ENCODE measurements at places on chromosomes 3 and 15. TPM values are rescaled to one million over a fixed set of nuclear protein-coding genes. Genes with fewer than 3 reads are reported as not detected.

DNA sequence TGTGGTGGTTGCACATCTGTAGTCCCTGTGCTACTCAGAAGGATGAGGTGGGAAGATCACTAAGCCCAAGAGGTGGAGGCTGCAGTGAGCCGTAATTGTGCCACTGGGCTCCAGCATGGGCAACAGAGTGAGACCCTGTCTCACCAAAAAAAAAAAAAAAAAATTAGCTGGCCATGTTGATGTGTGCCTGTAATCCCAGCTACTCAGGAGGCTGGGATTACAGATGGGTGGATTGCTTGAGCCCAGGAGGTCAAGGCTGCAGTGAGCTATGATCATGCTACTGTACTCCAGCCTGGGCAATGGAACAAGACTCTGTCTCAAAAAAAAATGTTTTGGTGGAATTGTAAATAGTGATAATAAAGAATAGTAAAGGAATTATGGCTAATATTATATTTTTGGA is 9.9 kb downstream of the ATRIP start:
- H3K27ac ChIP-seq: no peak overlapping the region
- H3K4me3 ChIP-seq: no peak overlapping the region
- H3K4me1 ChIP-seq: no peaks in the 10 kb centered on the region
- peaks cover 98% of the 10 kb centered on the region for H3K36me3 ChIP-seq
- DNase-seq: no peak

The ADAMTSL3 gene
- 30.0 TPM for total RNA-seq

- peaks cover under 1% of the 10 kb centered on the region for H3K36me3 ChIP-seq
- H3K27me3 ChIP-seq: peaks cover 24% of the 10 kb centered on the region
- no peak overlapping the region for H3K4me3 ChIP-seq
- DNase-seq: no peak
These were observed 2.6 kb upstream of the APEH start for GRCh38 chr3:49671291-49672288.

DNA sequence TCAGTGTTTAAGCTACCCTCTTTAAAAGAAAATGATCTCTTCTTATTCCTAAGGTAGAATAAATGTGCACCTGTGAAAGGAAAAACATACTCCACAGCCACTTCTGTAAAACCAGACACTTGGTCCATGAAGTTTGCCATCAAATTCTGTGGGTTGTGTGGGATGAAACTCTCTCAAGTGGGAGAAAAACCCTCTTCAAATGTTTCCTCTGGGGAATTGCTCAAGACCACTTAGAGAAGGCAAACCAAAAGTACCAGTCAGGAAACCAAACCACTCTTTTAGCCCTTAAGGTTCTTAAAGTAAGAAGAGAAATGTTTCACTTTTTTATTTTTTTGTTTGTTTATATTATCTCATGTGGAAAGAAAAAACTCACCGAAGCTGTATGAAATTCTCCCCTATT is 1.2 kb downstream of the COL8A1 start:
- H3K27ac ChIP-seq: peak overlapping the region; percentile 89
- H3K36me3 ChIP-seq: no peaks in the 10 kb centered on the region
- peaks cover 30% of the 10 kb centered on the region for H3K4me1 ChIP-seq
- peak overlapping the region; percentile 64 for H3K4me3 ChIP-seq
- DNase-seq: no peak
- no peaks in the 10 kb centered on the region for H3K27me3 ChIP-seq

DNA sequence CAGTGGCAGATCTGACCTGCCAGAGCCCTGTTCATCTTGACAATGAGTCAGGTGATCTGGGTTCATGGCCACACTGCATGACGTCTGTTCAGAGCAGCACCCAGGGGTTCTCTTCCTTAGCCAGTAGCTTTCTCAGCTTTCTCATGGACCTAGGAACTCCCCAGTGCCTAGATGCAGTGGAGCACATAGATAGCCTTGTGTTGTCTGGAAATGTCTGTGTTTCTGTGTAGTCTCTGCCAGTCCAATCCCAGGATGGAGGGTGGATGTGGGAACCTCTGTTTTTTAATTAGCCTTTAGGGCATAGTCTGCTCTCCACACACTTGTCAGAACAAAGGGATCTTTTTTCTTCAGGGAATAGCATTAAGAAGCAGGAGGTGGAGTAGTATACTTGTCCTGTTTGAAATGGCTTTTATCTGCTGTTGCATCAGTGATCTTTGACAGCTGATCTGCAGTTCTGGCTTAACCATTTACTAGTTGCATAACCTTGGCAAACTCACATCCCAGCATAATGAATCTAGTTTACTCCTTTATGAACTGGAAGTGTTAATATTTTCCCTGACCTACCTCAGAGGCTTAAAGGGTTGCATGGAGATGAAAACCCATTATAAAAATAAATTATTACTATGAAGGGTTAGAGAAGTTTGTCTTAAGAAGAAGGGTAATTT is 16.1 kb upstream of the CACNA1D start:
- no peaks in the 10 kb centered on the region for H3K27me3 ChIP-seq
- H3K4me1 ChIP-seq: no peaks in the 10 kb centered on the region
- H3K4me3 ChIP-seq: no peak overlapping the region
- H3K27ac ChIP-seq: no peak overlapping the region
- peak; percentile 72 for DNase-seq

The FGF12 gene
- total RNA-seq: 10.2 TPM

The TMEM212 gene
- total RNA-seq: not detected

- no peaks in the 10 kb centered on the region for H3K36me3 ChIP-seq
- no peak overlapping the region for H3K4me3 ChIP-seq
- H3K27ac ChIP-seq: no peak overlapping the region
- peak; percentile 86 for DNase-seq
- H3K27me3 ChIP-seq: no peaks in the 10 kb centered on the region
- no peaks in the 10 kb centered on the region for H3K4me1 ChIP-seq
These were observed 54.9 kb downstream of the ANP32A start for GRCh38 chr15:68765602-68766368.

DNA sequence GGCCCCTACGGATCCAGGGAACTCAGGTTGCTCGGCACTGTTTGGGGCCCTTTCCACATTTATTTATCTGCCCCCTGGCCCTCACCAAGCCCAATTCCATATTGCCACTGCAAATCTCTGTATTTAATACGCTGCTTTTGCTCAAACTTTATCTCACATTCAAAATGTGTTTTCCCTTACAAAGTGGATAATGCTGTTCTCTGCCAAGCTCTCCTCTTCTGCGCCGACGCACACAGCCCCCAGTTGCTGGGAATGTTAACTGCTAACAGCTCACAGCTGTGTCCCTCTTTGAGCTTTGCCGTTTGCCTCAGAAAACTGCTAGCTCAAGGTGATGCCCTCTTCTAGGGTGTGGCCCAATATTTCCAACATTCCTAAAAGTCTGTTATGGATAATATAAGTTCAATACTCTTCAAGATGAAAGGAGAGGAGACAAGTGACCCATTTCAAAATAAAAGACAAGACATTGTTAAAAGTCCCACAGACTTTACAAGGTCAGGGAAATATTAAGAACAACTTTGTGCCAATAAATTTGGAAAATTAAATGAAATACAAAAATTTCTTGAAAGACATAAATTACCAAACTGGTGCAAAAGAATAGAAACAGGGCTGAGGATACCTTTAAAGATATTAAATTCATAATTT is 12.6 kb upstream of the FBN1 start:
- H3K27me3 ChIP-seq: no peaks in the 10 kb centered on the region
- no peaks in the 10 kb centered on the region for H3K4me1 ChIP-seq
- H3K27ac ChIP-seq: no peak overlapping the region
- H3K4me3 ChIP-seq: no peak overlapping the region
- H3K36me3 ChIP-seq: no peaks in the 10 kb centered on the region
- peak; percentile 91 for DNase-seq

DNA sequence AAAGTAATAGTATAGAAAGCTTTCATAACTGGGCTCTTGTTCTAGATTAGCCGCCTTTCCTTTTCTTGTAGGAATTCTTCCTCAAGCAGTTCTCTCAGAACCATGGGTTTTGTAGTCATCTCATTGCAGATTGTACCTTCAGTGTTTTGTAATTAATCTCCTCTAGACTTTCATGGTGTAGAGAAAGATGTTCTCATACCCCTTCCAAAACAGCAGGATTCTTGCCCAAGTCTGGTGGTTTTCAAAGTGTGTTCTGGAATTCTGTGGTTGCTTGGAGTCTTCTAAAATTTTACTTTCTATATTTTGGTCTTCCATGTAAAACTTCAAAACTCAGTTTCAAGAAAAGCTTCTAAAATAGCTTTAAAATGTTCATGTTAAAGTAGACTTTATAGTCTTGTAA is 293.8 kb downstream of the PTPRG start:
- H3K27ac ChIP-seq: no peak overlapping the region
- peaks cover 13% of the 10 kb centered on the region for H3K4me1 ChIP-seq
- H3K4me3 ChIP-seq: no peak overlapping the region
- no peak for DNase-seq
- H3K27me3 ChIP-seq: no peaks in the 10 kb centered on the region
- no peaks in the 10 kb centered on the region for H3K36me3 ChIP-seq

The MUC13 gene
- not detected for total RNA-seq

The THAP10 gene
- total RNA-seq: 3.4 TPM

The GATM gene
- 21.7 TPM for total RNA-seq

DNA sequence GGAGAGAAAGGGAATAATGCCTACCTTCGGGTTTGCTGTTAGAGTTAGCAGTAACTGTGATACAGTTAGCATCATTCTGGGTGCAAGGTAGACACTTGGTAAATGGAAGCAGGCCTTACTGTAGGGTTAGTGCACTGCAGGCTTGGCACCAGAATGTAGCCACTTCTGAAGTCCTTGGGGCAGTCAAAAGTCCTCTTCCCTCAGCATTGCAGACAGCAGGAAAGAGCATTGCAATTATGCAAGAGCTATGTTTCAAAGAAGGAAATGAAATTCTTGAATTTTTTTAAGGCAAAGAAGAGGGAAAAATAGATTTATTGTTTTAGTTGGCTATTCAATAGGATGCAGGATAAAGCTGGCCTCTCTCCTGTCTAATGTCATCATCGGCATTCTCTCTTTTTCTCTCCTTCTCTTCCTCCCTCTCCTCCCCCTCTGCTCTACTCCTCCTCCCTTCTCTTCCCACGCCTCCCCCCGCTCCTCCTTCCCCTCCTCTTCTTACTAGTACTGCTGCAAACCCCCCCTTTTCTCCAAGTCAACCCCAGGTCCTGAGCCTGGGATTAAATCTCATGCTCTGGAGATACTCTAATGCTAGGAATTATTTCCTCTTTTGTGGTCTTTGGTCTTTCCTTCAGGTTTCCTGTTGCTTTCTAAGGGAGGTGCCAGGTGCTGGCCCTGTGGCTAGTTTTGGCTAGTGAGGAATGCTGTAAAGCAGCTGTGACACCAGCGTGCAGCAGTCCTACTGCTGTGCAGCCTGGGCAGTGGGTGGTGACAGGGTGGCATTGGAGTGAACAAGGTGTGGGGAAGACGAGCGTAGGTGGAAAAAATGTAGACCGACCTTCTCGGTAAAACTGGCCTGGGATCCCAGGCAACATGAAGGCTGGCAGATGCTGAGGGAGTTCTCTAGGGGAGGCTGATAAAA is 21.7 kb downstream of the EEFSEC start:
- no peak overlapping the region for H3K27ac ChIP-seq
- H3K4me1 ChIP-seq: peaks cover 31% of the 10 kb centered on the region
- no peak for DNase-seq
- H3K36me3 ChIP-seq: no peaks in the 10 kb centered on the region
- H3K4me3 ChIP-seq: no peak overlapping the region

GRCh38 chr15:40506964-40507571 is 36.3 kb downstream of the CHST14 start:
- DNase-seq: no peak
- peak overlapping the region; percentile 43 for H3K4me3 ChIP-seq
- H3K4me1 ChIP-seq: peaks cover 25% of the 10 kb centered on the region
- no peaks in the 10 kb centered on the region for H3K27me3 ChIP-seq
- H3K36me3 ChIP-seq: no peaks in the 10 kb centered on the region

The IRAK2 gene
- total RNA-seq: 2.5 TPM

GRCh38 chr3:70640481-70640880 is 328.0 kb upstream of the MDFIC2 start:
- H3K27me3 ChIP-seq: no peaks in the 10 kb centered on the region
- DNase-seq: peak; percentile 31
- no peak overlapping the region for H3K27ac ChIP-seq
- H3K4me3 ChIP-seq: no peak overlapping the region

The CA12 gene
- total RNA-seq: 14.5 TPM

DNA sequence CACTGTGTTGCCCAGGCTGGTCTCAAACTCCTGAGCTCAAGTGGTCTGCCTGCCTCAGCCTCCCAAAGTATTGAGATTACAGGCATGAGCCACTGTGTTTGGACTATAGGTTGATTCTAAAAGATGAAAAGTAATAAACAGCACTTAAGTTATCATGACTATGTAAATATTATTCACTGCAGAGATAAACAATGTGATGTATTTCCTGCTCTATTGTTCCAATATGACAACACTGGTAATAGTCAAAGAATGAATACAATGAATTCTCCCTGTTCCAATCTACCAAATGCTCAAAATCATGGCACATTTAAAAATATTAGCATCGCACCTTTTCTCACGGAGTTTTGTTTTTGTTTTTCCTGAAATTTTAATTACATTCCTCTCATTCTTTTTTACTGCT is 36.8 kb upstream of the TBL1XR1 start:
- no peak overlapping the region for H3K27ac ChIP-seq
- H3K4me1 ChIP-seq: no peaks in the 10 kb centered on the region
- no peak for DNase-seq
- no peaks in the 10 kb centered on the region for H3K36me3 ChIP-seq

The SPTBN5 gene
- total RNA-seq: 0.17 TPM

DNA sequence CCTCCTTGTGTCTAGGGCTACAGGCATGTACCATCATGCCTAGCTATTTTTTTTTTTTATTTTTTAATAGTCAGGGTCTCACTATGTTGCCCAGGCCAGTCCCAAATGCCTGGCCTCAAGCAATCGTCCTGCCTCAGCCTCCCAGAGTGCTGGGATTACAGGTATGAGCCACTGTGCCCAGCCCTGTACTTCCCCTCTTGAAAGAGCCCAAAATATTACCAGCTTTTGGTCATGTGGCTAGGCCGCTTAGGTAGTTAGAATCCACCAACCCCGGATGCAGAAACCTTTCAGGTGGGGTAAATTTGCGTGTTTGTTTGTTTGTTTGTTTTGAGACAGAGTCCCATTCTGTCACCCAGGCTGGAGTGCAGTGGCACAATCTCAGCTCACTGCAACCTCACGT is 132.8 kb upstream of the C2CD4B start:
- no peak overlapping the region for H3K27ac ChIP-seq
- no peaks in the 10 kb centered on the region for H3K36me3 ChIP-seq
- no peaks in the 10 kb centered on the region for H3K4me1 ChIP-seq
- no peak overlapping the region for H3K4me3 ChIP-seq
- H3K27me3 ChIP-seq: no peaks in the 10 kb centered on the region

GRCh38 chr3:172319595-172319994 is 128.7 kb downstream of the GHSR start:
- no peaks in the 10 kb centered on the region for H3K27me3 ChIP-seq
- DNase-seq: no peak
- H3K4me3 ChIP-seq: no peak overlapping the region
- peaks cover 69% of the 10 kb centered on the region for H3K4me1 ChIP-seq
- peaks cover 10% of the 10 kb centered on the region for H3K36me3 ChIP-seq
- peak overlapping the region; percentile 78 for H3K27ac ChIP-seq

The CRYGS gene
- 2.0 TPM for total RNA-seq

- no peak overlapping the region for H3K27ac ChIP-seq
- DNase-seq: no peak
- H3K4me1 ChIP-seq: no peaks in the 10 kb centered on the region
- H3K4me3 ChIP-seq: no peak overlapping the region
These were observed 89.3 kb downstream of the RASA2 start for GRCh38 chr3:141575879-141576743.

- peaks cover 48% of the 10 kb centered on the region for H3K4me1 ChIP-seq
- H3K36me3 ChIP-seq: peaks cover 6% of the 10 kb centered on the region
- H3K27ac ChIP-seq: peak overlapping the region; percentile 94
- H3K27me3 ChIP-seq: no peaks in the 10 kb centered on the region
- DNase-seq: no peak
These were observed 580 bp upstream of the MAGEF1 start for GRCh38 chr3:184712248-184713039.

The AP4E1 gene
- total RNA-seq: 11.2 TPM

- peaks cover 31% of the 10 kb centered on the region for H3K27me3 ChIP-seq
- no peak for DNase-seq
- peak within 1 kb of the TSS; percentile 55 for H3K4me3 ChIP-seq
- H3K4me1 ChIP-seq: peaks cover 16% of the 10 kb centered on the region
- H3K27ac ChIP-seq: no peak within 1 kb of the TSS
These were observed at the start of gene SPTSSB for GRCh38 chr3:161371441-161372320. Gene SPTSSB (minus strand): TSS chr3:161371517. CDS start chr3:161346323, 25,194 bp downstream.

Measured in esophagus muscularis mucosa (tissue), 4 donors.